Panc1 (cell line): ENCODE measurements at places on chromosomes 16 and 17. TPM values are rescaled to one million over a fixed set of nuclear protein-coding genes. Genes with fewer than 3 reads are reported as not detected.

The AGRP gene
- total RNA-seq, result not detected

The PRDM7 gene
- not detected for total RNA-seq

The COG4 gene
- total RNA-seq, result 45.4 TPM

The PPP1R27 gene
- total RNA-seq, result not detected

The SLC5A11 gene
- total RNA-seq, result 0.13 TPM

The KDM6B gene
- total RNA-seq, result 19.9 TPM

The TBC1D3K gene
- 1.5 TPM for total RNA-seq

The CLDN7 gene
- 43.1 TPM for total RNA-seq

The CSH2 gene
- total RNA-seq, result not detected

The GHDC gene
- 21.8 TPM for total RNA-seq

The PPL gene
- total RNA-seq, result 89.4 TPM

The CDH3 gene
- 16.7 TPM for total RNA-seq

The CDK5R1 gene
- total RNA-seq, result 7.9 TPM

The OR4D1 gene
- 0.05 TPM for total RNA-seq

The CXCL16 gene
- 5.3 TPM for total RNA-seq

The KRT31 gene
- total RNA-seq, result not detected

The TEDC2 gene
- total RNA-seq, result 25.0 TPM

The MYLK3 gene
- 0.31 TPM for total RNA-seq

The MT4 gene
- total RNA-seq, result not detected

The ANKRD40CL gene
- total RNA-seq, result not detected

The TEX19 gene
- 0.21 TPM for total RNA-seq

The KRTAP4-5 gene
- not detected for total RNA-seq

The CHTF18 gene
- 118 TPM for total RNA-seq

The SP6 gene
- 4.0 TPM for total RNA-seq

The PSMB3 gene
- total RNA-seq, result 233 TPM

The RPL27 gene
- total RNA-seq, result 513 TPM

The TBC1D3B gene
- total RNA-seq, result 7.4 TPM

The PLCD3 gene
- total RNA-seq, result 125 TPM

The C17orf107 gene
- total RNA-seq, result 2.4 TPM

The WNK4 gene
- 3.5 TPM for total RNA-seq

The STH gene
- not detected for total RNA-seq
